ENCODE measurements at places on chromosomes 7 and 10.

GRCh38 chr10:110137142-110137545 lies 70.3 kb upstream of the MXI1 start:
- no peak for DNase-seq

GRCh38 chr10:68192113-68192512 lies 39.8 kb downstream of the ATOH7 start:
- no peak for DNase-seq

DNA sequence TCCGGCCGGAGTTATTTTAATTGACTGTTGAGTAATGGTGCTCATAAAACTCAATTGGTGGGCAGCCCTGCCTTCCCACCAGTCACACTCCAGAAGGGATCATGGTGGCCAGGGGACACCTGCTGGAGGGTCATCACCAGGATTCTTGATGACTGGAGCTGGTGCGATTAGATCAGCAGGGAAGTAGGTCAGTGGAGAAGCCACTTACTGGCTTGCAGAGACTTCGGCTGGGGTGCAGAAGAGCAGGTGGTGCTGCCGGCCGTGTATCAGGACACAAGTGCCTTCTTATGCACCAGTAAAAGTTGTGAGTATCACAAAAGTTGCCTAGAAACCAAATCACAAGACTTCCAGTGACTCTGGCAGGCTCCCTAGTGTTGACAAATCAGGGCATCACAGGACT lies 82.6 kb upstream of the CHCHD3 start:
- DNase-seq, result no peak

DNA sequence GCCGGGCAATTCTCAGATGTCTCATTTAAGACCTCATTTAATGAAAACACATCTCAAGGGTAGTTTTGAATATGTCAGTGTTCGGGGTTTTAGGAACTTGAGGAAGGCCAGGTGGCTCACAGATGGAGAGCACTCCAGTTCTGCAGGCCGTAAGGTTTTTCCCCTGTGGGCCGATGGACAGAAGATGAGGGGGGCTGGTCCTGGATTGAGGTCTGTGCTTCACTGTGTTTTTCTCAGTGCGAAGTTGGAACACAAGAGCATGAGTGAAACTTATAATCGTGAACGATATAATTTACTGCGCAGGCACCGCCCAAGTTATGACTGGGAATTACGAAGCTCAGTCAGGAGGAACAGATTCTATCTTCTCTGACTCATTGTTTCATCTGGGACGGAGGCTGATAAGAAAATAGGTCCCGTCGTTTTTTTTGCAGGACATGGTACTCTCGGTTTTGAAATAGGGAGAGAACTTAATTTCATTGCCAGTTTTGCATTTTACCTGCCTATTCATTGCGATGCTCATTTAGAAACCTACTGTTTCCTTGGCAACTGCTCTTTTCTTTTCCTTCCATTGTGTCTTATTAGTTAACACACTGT lies 591.0 kb upstream of the PFKP start:
- DNase-seq, result no peak

- no peak for DNase-seq
Observed at GRCh38 chr10:66931949-66932343, 6.1 kb downstream of the LRRTM3 start.

DNA sequence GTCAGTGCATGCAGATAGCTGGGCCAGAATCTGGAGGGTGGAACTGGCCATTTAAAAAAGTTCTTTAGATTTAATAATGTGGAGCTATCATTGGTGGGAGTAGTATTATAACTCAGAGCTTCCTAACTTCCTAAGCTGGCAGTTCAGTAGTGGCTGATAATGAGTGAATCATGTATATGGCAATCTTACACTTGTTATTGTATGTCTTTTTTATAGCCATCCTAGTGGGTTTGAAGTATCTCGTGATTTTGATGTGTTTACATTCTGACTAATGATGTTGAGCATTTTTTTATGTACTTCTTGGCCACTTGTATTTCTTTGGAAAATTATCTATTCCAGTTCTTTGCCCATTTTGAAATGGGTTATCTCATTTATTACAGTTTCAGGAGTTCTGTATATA lies 15.4 kb downstream of the TFAM start:
- no peak for DNase-seq

DNA sequence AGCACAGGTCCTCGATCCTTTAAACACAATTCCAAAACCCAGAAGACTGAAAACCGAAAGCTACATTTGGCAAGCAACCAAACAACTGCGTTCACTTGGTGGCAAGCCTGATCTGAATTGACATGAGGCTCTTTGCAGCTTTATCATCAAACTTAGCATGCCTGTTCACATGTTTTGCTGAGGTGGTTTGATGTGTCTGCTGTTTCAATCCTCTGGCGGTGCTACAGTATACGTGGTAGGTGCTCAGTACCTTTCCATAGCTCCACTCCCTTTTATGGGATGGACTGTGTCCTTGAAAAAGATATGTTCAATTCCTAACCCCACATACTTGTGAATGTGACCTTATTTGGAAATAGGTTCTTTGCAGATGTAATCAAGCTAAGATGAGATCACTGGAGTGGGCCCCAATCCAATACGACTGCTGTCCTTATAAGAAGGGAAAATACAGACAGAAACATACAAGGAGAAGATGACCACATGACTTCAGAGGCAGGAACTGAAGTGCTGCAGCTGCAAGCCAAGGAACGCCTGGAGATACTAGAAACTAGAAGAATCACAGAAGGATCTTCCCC lies 33.4 kb downstream of the CCDC6 start:
- DNase-seq, result no peak

GRCh38 chr10:127971963-127972615 lies 65.2 kb downstream of the PTPRE start:
- DNase-seq, result no peak
